ENCODE measurements at places on chromosomes 13 and 19.
A peak's percentile ranks its signal among the peaks of the same experiment; 100 is the strongest.

DNA sequence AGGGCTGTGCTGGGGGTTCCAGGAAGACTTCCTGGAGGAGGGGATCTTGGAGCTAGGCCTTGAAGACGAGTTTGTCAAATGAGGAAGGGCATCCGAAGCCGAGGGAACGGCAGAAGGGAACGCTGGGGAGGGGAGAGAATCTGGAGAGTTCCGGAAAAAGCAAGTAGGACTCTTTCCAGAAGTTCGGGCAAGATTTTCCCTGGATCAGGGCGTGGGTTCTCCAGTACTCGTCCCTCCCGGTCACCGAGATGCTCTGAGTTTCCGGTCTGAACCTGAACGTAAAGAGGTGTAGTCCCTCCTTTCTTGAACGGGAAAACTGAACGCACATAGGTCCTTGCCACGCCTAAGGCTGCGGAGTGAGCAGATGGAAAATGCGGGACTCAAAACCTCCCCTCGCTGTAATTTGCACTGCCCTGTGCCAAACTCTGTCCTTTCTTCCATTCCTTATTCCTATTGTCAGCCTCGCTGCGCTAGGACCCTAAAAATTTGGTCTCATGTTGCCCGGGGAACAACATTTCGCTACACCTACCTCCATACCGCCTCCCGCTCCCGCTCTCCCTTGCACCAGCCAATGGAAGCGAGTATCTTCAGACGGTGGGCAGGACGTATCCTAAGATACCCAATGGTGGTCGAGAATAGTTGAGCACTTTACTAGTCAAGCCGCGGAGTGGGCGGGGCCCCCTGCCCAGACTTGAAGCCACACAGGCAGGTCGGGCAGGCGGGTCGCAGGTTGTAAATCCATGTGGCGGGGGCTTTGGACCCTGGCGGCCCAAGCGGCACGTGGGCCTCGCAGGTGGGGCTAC lies at the start of gene GTPBP3:
Gene GTPBP3 (plus strand): TSS at position 682 of the 803 bp plus-strand sequence. CDS start 59 bp downstream, at position 741.
- peak; percentile 93 for DNase-seq

DNA sequence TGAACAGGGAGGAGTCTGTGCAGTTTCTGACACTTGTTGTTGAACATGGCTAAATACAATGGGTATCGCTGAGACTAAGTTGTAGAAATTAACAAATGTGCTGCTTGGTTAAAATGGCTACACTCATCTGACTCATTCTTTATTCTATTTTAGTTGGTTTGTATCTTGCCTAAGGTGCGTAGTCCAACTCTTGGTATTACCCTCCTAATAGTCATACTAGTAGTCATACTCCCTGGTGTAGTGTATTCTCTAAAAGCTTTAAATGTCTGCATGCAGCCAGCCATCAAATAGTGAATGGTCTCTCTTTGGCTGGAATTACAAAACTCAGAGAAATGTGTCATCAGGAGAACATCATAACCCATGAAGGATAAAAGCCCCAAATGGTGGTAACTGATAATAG lies 16.1 kb downstream of the CEACAM6 start:
- no peak for DNase-seq

GRCh38 chr13:57925751-57926150 lies 294.2 kb downstream of the PCDH17 start:
- no peak for DNase-seq

- no peak for DNase-seq
Measured at GRCh38 chr13:40342901-40343300, 323.5 kb downstream of the FOXO1 start.

- no peak for DNase-seq
Measured at GRCh38 chr13:79626924-79627323, 146.0 kb downstream of the NDFIP2 start.

DNA sequence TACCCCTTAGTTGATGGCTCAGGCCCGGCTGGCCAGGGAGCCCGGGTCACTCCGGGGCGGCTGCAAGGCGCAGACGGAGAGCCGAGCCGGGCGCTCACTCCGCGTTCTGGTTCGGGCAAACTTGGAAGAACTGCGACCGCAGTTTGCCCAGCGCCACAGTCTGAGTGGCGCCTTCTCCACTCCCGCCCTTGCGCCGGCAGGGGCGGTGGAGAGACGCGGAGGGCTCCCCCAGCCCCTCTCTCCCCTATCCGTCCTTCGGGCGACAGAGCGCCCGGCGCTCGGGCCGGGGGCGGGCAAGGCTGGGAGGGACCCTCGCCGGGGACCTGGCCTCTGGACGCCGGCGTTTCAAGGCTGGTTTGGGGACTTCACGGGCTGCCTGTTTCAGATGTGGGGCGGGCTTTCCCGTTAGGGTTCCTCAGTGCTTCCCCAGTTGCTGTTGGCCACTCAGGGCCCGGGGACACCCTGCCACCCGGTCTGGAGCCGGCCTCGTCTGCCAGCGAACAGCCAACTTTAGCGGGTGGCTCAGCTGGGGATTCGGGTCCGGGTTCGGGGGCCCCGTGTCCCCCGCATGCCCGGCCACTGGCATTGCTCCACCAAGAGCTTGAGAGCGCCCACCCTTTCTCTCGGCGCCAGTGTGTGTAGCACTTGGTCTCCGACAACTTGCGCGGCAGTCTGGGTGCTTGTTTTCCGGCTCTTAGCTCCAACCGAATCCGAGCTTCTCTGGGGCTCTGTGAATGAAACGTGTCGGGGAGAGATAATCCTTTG lies 1.5 kb downstream of the GPC6 start:
- peak; percentile 73 for DNase-seq

DNA sequence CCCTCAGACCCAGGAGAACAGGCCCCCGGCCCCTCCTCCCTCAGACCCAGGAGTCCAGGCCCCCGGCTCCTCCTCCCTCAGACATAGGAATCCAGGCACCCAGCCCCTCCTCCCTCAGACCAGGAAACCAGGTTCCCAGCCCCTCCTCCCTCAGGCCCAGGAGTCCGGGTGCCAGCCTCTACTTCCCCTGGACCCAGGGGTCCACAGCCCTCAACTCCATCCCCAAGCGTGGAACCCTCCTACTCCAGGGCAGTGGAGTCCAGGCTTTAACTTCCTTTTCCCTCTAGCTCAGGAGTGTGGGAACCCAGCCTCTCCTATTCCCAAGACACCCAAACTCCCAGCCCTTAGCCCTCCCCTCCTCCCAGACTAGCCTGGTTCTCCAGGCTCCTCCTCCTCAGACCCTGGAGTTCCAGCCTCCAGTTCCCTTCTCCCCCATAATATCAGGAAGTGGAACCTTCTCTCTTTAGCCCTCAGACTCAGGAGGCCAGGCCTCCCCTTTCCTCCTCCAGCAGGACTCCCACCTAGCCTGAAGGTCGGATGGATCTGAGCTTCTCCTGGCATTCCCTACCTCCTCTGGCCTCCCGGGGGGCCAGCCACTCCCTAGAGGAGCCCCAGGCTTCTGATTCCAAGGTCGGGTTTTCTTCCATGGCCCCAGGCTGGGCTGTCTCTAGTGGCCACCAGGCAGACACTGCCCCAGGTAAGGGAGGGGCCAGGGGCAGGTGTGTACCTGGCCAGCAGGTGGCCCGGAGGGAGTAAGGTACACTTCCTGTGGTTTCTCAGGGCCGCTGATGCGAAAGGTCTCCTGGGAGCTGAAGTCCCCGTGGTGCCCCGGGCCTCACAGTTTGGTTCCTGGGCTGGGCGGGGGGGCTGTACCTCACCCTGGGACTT lies at the start of gene TMC4:
Gene TMC4 (minus strand): TSS at position 690 of the 888 bp plus-strand sequence. CDS start 43 bp downstream, at position 647.
- DNase-seq = no peak

DNA sequence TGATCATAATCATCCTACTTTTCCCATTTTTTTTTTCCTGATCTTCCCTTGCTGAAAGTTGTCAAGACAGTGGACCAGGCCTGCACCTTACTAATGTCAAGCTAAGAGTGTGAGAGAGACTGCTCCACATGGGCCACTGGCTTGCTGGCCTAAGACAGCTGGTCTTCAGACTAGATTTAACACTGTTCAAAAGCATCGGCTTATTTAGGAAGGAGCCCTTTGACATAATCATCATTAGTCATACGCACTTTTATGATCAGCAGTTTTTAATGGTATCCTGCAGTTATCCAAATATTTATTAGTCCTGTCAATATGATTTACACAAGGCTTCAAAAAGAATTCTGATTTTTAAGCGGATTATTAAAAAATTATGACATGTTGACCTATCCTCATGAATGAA lies 270.6 kb downstream of the DNAJC15 start:
- no peak for DNase-seq

GRCh38 chr13:83215627-83216026 lies 666.6 kb downstream of the SLITRK1 start:
- DNase-seq = no peak

DNA sequence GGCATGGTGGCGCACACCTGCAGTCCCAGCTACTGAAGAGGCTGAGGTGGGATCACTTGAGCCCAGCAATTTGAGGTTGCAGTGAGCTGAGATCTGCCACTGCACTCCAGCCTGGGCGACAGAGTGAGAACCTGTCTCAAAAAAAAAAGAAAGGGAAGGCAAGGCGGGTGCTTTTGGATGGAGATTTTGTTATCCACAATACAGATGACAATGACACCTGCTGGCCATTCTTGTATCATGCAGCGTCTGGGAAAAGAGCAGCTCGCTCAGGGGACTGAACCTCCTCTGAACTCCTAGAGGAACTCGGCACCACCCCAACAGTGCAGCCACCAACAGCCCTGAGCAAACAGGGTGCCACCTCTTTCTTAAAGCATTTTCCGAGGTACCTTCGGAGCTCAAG lies 22.8 kb downstream of the HAUS8 start:
- DNase-seq = no peak

GRCh38 chr13:24022568-24022967 lies 125.3 kb upstream of the C1QTNF9B start:
- no peak for DNase-seq

DNA sequence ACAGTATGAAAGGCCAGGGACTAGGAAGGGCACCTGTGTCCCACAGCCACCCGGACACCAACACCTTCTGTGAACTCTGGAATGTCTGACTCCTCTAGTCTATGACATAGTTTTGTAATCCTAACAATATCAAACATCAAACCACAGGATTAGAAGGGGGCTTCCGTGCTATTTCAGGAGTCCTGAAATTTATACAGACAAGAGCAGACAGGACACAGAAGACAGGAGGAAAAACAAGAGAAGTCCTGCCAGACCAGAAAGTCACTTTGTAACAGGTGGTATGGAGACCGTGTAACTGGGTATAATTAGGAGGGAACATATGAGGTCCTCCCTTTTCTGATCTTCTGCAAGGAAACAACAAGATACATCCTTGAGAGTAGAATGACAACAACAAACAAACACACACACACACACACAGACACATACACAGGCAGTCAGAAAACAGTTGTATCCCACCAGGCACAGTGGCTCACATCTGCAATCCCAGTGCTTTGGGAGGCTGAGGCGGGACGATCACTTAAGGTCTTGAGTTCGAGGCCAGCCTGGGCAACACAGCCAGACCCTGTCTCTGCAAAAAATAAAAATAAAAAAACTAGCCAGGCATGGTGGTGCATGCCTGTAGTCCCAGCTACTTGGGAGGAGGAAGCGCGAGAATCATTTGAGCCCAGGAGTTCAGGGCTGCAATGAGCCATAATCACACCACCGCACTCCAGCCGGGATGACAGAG lies 13.1 kb downstream of the INSR start:
- DNase-seq = no peak

GRCh38 chr13:75687150-75687763 lies 51.1 kb downstream of the LMO7 start:
- DNase-seq = no peak

DNA sequence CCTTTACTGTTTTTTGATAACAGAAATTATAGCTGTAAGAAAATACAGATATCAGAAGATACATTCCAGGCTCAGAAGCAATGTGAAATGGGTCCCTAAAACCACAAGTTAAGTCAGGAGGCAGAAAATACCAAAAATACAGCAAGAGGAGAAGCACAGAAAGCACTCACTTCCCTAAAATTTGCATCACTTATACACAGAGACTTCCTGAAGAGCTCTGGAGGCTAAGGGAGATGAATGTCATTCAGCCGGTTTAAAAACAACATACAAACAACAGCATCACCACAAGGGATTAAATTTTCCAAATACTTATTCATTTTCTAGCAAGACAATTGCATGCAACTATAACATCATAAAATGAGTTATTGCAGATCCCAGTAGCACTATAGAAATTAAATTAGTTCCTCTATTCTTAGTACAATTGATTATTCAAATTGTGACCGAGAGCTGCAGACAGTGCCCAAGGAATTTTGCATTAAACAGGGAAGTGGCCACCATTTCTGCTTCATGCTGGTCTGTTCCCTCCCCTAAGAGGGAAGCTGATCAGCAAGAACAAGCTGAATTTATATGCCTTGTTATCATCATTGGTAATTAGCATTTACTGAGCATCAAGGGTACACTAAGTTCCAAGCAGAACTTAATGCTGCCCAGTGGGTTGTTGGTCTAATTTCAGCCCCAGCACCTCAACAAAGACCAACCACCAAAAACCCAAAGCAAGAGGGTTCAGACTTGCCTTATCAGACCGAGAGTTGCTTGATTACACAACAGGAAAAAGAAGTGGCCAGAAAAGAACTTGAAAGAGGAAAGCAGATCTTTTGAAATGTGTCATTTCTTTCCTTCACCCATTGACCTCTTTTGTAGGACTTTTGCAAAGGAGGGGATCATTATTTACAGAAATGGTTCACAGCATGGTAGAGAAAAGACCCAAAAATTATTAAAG lies 140.7 kb downstream of the KCTD12 start:
- DNase-seq = no peak

DNA sequence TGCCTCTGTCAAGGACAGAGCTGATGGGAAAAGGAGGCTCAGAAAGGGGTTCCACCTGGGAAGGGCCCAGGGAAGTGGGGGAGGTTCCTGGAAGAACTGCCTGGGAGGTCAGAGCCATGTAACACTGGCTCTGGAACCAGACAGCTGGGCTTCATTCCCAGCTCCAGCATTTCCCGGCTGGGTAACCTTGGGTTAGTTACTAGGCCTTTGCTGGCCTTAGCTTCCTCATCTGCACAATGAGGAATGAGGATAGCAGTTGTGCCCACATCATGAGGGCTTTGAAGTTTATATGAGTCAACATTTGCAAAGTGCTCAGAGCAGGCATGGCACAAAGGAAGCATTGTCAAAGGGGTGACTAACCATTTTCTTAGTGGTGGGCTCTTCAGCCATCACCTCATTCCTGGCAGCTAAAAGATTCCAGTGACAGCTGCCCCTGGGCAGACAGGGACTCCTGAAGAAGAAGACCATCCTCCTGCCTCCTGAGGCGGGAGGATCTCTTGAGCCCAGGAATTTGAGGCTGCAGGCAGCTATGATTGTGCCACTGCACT lies 1.7 kb upstream of the DNAJB1 start:
- DNase-seq = no peak

DNA sequence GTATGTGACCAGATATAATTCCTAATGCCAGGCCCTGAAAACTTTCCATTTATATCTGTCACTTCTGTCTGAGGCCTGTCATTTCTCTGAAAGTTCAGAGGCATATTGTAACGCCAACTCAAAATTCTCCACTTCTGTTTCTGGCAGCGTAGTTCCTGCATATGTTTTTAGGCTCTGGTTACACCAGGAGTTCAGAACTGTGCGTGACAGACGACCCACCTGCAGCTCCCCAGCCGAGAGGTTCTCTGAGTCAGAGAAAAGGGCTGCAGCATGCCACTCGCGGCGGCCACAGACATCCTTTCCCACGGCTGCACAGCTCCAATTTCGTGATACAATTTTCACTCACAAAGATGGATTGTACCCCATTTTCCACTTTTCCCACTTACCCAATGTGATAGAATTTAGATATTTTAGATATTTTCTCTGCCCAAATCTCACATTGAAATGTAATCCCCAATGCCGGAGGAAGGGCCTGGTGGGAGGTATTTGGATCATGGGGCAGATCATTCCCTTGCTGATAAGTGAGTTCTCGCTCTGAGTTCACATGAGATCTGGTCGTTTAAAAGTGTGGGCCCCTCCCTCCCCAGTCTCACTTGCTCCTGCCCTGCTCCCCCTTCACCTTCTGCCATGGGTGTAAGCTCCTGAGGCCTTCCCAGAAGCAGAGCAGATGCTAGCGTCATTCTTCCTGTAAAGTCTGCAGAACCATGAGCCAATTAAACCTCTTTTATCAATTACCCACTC lies 308.1 kb downstream of the LIG4 start:
- no peak for DNase-seq

- no peak for DNase-seq
Measured at GRCh38 chr19:32581705-32582179, 752 bp downstream of the PDCD5 start.

Measured in NCI-H1417 treated with DMSO at 0.1 percent for 48 hours (cell line).